ENCODE measurements at places on chromosomes 11 and 22.

DNA sequence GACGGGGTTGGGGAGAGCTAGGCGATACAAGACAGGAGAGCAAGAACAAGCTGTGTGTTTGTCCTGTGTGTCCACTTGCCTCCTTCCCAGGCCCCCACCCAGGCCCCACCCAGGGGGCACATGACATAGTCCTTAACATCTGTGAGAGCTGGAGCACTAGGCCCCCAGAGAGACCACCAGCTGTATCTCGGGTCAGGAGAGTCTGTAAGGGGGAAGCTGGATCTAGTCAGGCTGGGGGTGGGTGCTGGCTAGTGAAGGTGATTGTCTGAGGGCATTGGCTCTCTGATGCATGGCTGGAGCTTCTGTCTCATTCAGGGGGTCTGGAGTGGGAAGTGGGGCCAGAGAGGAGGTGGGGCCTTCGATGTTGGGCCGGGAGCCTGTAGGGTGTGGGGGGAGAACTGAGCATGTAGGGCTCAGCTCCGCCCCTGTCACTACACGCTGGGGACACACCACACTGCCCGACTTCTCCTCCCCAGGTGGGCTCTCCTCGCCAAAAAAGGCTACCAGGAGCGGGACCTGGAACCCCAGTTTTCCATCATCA is 571 bp downstream of the P2RX6 start:
- DNase-seq = no peak

- DNase-seq = no peak
Observed at GRCh38 chr11:113614097-113614496, 92.0 kb downstream of the TMPRSS5 start.

- DNase-seq = no peak
Observed at GRCh38 chr11:64229744-64230170, 591 bp upstream of the DNAJC4 start.

DNA sequence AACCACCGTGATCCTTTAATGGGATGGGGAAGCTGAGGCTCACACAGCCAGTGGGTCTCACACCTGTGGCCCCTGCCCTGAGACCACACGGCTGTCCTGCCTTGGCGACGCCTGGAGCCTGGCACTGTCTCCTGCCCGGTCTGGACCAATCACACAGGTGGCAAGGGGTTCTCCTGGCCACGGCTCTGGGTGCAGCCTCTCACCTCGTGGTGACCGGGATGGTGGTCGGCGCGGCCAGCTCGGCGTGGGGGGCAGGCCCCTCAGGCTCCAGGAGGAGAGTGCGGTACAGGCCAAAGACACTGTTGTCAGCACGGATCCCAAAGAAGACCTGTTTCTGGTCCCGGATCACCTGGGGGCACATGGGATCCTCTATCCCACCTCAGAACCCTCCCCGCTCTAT is 8.7 kb downstream of the ANO9 start:
- no peak for DNase-seq

GRCh38 chr22:49951000-49951677 is 9.4 kb upstream of the PIM3 start:
- no peak for DNase-seq

DNA sequence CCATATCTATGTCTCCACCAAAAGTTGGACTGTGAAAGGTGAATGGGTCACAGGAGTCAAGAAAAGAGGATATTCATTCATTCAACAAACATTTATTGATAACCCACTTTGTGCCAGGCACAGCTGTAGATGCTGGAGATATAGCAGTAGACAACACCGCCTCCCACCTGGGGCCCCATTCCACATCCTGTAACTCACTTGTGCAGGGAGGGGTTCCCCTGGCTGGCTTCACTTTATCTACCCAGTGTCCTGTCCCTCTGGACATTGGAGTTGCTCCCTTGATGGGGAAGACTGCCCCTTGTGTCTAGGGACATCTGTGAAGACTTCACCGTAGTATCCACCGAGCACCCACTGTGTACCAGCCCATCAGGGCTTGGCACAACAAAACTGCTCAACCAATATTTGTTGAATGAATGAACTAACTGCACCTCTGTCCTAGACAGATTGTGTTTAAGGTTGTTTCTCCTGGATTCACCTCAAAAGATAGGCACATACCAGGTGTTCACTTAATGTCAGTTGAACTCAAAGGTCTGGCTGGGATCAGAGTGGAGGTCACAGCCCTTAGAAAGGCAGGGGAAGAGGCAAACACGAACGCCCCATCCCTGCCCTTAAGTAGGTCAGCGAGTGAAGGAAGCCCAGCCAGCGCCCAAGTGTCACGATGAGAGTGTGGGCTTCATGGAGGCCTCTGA is 1.4 kb upstream of the OVOL1 start:
- DNase-seq = no peak

DNA sequence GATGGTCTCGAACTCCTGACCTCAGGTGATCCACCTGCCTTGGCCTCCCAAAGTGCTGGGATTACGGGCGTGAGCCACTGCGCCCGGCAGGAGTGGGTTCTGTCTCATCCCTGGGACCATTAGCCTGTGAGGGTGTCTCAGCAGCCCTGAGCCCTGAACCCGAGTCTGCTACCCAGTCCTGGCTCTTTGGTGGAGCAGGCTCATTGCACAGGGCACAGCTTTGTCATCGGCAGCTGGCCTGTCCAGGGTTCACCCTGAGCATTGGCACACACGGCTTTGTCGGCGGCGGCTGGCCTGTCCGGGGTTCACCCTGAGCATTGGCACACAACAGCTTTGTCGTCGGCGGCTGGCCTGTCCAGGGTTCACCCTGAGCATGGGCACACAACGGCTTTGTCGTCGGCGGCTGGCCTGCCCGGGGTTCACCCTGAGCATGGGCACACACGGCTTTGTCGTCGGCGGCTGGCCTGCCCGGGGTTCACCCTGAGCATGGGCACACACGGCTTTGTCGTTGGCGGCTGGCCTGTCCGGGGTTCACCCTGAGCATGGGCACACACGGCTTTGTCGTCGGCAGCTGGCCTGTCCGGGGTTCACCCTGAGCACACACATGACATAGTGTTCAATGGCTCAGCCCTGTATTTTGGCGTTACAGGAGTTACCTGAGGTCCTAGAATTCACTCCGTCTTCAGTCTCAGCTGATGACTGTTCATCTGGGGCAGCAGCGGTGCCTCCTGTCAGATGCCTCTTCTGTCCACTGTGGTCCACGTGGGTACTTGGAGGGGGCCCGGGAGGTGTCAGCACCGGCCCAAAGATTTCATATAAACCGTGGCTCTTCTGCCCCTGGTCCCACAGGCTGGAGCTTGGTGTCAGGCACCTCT is 1082.5 kb downstream of the BRD1 start:
- no peak for DNase-seq

DNA sequence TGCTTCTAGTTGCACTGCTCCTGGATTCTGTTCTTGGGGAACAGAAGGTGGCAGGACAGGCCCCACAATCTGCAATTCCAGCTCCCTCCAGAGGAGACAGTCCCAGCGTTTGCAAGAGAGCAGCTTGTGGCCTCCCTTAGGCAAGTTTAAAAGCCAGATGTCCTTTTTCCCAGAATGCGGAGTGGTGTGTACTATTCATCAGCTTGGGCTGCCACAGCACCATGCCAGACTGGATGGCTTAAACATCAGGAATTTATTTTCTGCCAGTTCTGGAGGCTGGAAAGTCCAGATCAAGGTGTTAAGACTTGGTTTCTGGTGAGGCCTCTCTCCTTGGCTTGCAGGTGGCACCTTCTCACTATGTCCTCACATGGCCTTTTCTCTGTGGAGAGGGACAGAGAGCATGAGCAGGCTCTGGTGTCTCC is 11.7 kb downstream of the MIAT start:
- DNase-seq = no peak

DNA sequence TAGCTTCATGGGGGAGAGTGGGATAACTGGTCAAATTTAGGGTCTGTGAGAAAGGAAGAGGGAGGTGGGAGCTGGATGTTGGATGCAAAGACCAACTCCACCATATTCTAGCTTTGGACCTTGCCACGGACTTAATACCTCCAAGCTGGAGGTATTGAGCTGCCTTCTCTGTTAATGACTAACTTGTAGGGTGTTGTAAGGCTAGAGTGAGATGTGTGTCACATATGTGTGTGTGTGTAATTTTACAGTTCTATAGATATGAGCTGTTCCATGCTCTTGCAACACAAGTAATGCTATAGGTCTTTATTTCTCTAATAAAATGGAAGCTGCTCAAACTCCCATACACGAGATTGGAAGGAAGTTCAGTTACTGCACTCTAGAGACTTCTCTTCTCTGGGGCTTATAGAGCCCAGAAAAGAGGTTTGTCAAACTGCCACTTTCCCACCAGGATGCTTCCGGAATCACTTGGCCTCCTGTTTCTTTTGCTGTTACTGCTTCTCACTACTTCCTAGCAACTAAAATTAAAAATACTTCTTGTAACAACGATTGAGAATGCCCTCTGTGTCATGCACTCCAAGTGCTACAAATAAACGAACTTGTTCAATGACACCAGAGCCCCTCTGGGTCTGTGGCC is 16.0 kb upstream of the FJX1 start:
- DNase-seq = no peak

GRCh38 chr11:60111793-60112192 is 23.3 kb downstream of the MS4A2 start:
- no peak for DNase-seq

DNA sequence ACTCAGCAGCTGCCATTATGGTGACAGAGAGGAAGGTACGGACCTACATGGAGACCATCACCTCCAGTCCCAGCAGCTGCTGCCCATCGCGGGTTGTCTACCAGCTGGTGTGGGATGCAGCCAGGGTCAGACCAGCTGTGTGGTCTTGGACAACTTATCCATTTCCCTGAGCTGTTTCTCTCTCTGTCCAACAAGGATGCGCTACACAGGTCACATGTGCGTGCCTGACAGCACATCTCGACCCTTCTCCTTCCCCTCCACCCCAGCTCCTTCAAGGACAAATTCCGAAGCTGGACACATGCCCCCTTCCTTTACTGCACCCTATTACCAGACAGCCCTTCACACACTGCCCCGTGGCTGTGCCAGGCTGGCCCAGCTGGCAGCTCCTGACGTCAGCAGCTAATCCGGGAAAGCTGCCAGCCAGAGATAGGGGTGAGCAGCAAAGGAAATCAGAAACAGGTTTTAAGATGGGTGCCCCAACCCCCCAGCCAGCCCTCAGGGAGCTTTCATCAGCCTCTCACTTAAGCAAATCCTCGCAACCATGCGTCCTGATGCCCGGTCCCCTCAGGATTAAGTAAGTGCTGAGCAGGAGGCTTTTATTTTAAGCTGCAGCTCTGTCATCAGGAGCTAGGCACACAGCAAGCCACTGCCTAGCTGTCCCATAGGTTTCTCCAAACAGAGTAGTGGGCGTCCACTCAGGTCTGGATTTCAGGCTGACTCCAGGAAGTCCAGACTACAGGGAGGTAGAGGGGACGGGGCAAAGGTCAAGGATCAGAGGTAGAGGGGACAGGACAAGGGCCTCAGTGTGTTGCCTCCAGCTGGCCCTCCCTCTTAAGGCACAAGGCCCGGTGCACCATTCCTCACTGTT is 20.3 kb downstream of the TEF start:
- DNase-seq = no peak

DNA sequence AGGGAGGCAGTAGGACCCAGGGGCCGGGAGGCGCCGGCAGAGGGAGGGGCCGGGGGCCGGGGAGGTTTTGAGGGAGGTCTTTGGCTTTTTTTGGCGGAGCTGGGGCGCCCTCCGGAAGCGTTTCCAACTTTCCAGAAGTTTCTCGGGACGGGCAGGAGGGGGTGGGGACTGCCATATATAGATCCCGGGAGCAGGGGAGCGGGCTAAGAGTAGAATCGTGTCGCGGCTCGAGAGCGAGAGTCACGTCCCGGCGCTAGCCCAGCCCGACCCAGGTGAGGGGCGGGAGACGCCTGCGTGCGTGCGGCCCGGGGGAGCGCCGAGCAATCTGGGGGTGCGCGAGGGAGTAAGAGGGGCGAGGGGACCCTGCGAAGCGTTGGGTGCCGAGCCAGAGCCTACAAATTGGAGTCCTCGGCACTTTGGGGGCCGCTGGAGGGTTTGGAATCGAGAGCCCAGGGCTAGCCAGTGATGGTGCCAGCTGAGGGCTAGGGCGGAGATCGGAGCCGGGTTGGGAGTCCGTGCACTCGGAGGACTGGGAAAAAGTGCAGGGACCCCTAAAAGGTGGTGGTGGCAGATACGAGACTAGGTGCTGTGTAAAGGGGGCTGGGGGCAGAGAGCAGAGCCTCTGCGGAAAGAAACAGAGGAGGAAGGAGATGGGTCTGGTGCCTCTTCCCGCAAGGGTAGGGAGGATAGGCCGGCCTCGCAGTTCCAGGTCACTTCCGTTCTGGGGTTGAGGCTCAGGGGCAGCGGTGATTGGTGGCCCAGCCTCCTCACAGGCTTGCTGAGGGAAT is at the start of gene SERPINH1:
Gene SERPINH1, plus strand, starts transcription at position 206 of the 788 bp plus-strand sequence. CDS start 4,097 bp downstream, outside the sequence.
- DNase-seq = peak; percentile 46

- DNase-seq = no peak
Observed at GRCh38 chr11:73143126-73143838, 1.2 kb upstream of the FCHSD2 start.

Data from immature natural killer cell (primary cell).